ENCODE measurements at places on chromosomes 3 and 15.

- no peaks in the 10 kb centered on the region for H3K36me3 ChIP-seq
- no peak overlapping the region for H3K27ac ChIP-seq
- H3K4me3 ChIP-seq: no peak overlapping the region
- H3K27me3 ChIP-seq: no peaks in the 10 kb centered on the region
- no peak for DNase-seq
Observed at GRCh38 chr3:82736696-82737277, 975.3 kb upstream of the GBE1 start.

- H3K36me3 ChIP-seq: no peaks in the 10 kb centered on the region
- H3K27ac ChIP-seq: no peak overlapping the region
- peak overlapping the region; percentile 15 for H3K4me3 ChIP-seq
- DNase-seq: no peak
- H3K4me1 ChIP-seq: peaks cover 21% of the 10 kb centered on the region
Observed at GRCh38 chr15:32716915-32717425, 834 bp upstream of the GREM1 start.

- DNase-seq: no peak
- H3K27ac ChIP-seq: no peak overlapping the region
- H3K36me3 ChIP-seq: no peaks in the 10 kb centered on the region
- no peak overlapping the region for H3K4me3 ChIP-seq
Observed at GRCh38 chr3:52441091-52441771, 3.7 kb downstream of the SEMA3G start.

- H3K4me1 ChIP-seq: no peaks in the 10 kb centered on the region
- H3K27ac ChIP-seq: no peak overlapping the region
- H3K4me3 ChIP-seq: no peak overlapping the region
- H3K27me3 ChIP-seq: peaks cover 17% of the 10 kb centered on the region
- no peaks in the 10 kb centered on the region for H3K36me3 ChIP-seq
Observed at GRCh38 chr15:67319961-67320360, 65.4 kb downstream of the IQCH start.

DNA sequence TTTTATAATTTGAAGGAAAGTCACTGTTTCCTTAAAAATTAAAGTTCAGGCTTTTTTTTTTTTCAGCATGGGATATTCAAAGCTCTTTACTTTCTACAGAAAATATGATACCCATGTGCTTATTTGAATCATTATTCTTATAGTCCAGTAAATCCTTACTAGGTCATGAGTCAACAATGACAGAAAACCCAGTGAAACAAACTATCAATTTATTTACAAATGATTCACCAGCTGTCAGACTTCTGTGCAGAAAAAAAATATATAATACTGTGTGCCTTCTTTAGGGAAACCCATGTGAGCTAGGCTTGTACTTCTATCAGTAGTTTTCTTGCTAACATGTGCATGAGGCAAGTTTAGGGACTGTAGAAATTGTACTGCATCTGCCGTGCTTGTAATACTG, 1.2 kb downstream of the ACP3 start:
- DNase-seq: no peak
- peaks cover 17% of the 10 kb centered on the region for H3K27me3 ChIP-seq
- no peak overlapping the region for H3K27ac ChIP-seq
- peaks cover 2% of the 10 kb centered on the region for H3K4me1 ChIP-seq

DNA sequence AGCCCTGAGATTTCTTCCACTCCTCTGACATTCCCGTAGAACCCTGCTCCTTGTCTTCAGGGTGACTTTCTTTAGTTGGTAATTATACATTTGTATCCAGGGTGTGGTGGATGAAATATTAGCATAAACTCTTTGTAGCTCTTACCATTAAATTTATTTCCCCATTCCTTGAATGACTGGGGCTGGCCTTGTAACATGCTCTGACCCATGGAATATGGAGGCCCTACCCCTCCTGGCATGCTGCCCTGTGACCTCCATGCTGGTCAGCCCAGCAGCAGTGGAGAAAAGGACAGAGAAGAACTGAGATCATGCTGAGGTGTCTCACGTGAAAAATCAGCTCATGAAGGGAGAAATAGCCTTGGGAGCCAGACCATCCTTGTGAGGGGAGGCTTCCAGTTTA, 96.1 kb upstream of the PROK2 start:
- H3K4me1 ChIP-seq: no peaks in the 10 kb centered on the region
- DNase-seq: no peak
- H3K27ac ChIP-seq: no peak overlapping the region
- peaks cover 16% of the 10 kb centered on the region for H3K27me3 ChIP-seq
- no peak overlapping the region for H3K4me3 ChIP-seq

DNA sequence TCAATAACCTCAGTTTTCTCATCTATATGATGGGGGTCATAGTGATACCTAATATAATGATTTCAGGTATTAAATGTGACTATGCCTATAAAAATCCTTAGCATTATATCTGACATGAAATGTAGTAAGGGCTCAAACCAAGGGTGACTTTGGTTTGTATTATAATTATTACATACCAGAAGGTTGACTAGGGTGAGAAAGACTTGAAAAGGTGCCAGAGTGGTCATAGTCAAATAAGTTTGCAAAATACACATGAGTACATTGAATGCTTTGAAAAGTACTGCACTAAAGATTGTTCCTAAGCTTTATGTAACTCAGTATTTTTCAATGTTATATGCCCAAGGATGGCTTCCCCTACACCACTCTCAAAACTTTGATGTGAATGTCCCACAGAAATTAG, 297.2 kb downstream of the ARPP21 start:
- no peak overlapping the region for H3K4me3 ChIP-seq
- no peaks in the 10 kb centered on the region for H3K4me1 ChIP-seq
- no peak for DNase-seq
- no peaks in the 10 kb centered on the region for H3K27me3 ChIP-seq
- H3K36me3 ChIP-seq: no peaks in the 10 kb centered on the region
- no peak overlapping the region for H3K27ac ChIP-seq

- no peaks in the 10 kb centered on the region for H3K36me3 ChIP-seq
- no peaks in the 10 kb centered on the region for H3K4me1 ChIP-seq
- H3K27me3 ChIP-seq: no peaks in the 10 kb centered on the region
Observed at GRCh38 chr3:155676252-155676981, 68.5 kb downstream of the PLCH1 start.

DNA sequence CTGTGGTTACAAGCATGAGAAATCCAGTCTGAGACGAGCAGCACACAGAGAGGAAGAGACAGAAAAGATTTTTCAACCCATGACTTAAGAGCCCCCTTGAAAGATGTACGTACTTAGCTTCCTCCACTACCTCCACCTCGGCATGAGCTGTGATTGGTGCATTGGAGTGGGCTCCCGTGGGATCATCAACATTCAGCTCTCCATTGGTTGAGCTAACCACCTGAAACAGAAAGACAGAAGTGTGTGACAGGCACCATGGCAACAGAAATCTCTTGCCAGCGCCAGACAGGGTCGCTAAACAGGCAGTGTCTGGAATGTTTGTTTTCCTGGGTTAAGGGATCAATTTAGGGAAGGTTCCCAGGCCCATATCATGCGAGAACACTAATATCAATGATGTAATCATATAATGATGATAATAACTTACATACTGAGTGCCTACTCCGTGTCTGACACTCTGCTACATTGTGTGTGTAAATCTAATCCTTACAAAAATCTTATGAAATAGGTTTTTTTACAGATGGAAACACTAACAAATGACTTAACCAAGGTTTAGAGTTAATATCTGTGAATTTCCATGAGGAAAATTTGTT, 17.5 kb upstream of the PPIB start:
- no peak overlapping the region for H3K4me3 ChIP-seq
- DNase-seq: no peak
- H3K36me3 ChIP-seq: peaks cover 9% of the 10 kb centered on the region
- H3K4me1 ChIP-seq: no peaks in the 10 kb centered on the region
- H3K27ac ChIP-seq: no peak overlapping the region
- no peaks in the 10 kb centered on the region for H3K27me3 ChIP-seq

- no peak for DNase-seq
- H3K4me1 ChIP-seq: no peaks in the 10 kb centered on the region
- H3K4me3 ChIP-seq: no peak overlapping the region
- H3K27ac ChIP-seq: no peak overlapping the region
Observed at GRCh38 chr3:122826278-122826677, 31.4 kb downstream of the SLC49A4 start.

- peaks cover 21% of the 10 kb centered on the region for H3K4me1 ChIP-seq
- peak; percentile 15 for DNase-seq
- no peak overlapping the region for H3K4me3 ChIP-seq
- H3K27ac ChIP-seq: no peak overlapping the region
- no peaks in the 10 kb centered on the region for H3K36me3 ChIP-seq
Observed at GRCh38 chr3:122322095-122323075, 2.7 kb upstream of the CSTA start.

GRCh38 chr15:85417276-85417675, 36.9 kb downstream of the AKAP13 start:
- no peak for DNase-seq
- H3K27ac ChIP-seq: no peak overlapping the region
- peaks cover 9% of the 10 kb centered on the region for H3K36me3 ChIP-seq
- H3K4me1 ChIP-seq: peaks cover 87% of the 10 kb centered on the region
- H3K27me3 ChIP-seq: no peaks in the 10 kb centered on the region

DNA sequence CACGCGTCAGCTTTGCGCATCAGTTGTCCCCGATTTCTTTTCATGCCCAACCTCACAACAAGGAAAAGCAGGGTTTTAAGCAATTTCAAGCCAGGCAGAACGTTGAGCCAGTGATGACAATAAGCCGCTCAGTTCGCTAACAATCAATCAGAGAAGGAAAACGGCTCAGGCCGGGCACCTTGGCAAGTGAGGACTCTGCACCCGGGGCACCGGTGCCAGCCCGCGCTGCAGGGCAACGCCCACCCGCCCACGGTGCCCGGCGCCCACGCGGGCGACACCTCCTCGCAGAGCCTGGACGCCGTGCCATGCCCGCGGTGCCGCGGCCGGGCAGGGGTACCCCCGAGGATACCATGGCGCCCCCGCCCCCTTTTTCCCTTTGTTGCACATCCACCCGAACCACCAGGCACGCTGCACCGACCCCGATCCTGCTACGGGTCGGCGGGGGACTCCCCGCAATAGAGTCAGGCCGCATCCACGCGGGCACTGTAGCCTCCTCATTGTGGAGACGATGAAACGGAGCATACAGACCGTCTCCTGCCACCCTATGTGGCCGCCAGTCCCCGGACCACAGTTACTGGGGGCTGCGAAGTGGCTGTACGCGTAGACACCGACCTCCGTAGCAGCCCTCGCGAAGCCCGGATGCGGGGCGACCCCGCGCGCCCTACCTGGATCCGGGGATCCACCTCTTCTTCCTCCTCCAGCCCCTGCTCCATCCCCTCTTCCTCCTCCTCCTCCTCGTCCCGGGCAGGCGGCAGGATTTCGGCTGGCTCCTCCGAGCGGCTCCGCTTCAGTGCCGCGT, 581 bp downstream of the SH3BP5 start:
- peaks cover 3% of the 10 kb centered on the region for H3K27me3 ChIP-seq
- no peak overlapping the region for H3K27ac ChIP-seq
- H3K4me1 ChIP-seq: peaks cover 48% of the 10 kb centered on the region
- DNase-seq: peak; percentile 40

DNA sequence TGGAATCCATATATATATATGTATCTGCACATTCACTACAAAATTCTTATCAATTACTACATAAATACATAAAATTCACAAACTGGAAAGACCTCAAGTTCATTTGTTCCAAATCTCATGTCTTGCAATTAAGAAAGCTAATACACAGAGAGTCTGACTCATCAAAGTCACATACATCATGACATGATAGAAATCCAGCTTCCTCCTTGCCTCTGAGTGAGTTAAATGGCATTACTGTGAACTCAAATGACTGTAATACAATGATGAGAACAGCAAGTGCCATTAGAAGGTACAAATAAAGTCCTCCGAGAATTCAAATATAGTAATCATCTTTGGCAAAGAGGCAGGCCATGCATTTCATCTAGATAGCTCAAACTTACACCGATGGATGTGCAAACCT, 55.1 kb upstream of the AGTR1 start:
- no peaks in the 10 kb centered on the region for H3K4me1 ChIP-seq
- no peaks in the 10 kb centered on the region for H3K36me3 ChIP-seq
- no peak overlapping the region for H3K4me3 ChIP-seq
- no peak for DNase-seq

GRCh38 chr15:66912441-66912840, 153.0 kb upstream of the SMAD3 start:
- no peak overlapping the region for H3K27ac ChIP-seq
- H3K36me3 ChIP-seq: no peaks in the 10 kb centered on the region
- H3K4me1 ChIP-seq: peaks cover 13% of the 10 kb centered on the region
- H3K4me3 ChIP-seq: no peak overlapping the region

GRCh38 chr15:58136731-58137130, 1.4 kb upstream of the AQP9 start:
- H3K4me1 ChIP-seq: peaks cover 15% of the 10 kb centered on the region
- H3K36me3 ChIP-seq: no peaks in the 10 kb centered on the region
- peaks cover 15% of the 10 kb centered on the region for H3K27me3 ChIP-seq

DNA sequence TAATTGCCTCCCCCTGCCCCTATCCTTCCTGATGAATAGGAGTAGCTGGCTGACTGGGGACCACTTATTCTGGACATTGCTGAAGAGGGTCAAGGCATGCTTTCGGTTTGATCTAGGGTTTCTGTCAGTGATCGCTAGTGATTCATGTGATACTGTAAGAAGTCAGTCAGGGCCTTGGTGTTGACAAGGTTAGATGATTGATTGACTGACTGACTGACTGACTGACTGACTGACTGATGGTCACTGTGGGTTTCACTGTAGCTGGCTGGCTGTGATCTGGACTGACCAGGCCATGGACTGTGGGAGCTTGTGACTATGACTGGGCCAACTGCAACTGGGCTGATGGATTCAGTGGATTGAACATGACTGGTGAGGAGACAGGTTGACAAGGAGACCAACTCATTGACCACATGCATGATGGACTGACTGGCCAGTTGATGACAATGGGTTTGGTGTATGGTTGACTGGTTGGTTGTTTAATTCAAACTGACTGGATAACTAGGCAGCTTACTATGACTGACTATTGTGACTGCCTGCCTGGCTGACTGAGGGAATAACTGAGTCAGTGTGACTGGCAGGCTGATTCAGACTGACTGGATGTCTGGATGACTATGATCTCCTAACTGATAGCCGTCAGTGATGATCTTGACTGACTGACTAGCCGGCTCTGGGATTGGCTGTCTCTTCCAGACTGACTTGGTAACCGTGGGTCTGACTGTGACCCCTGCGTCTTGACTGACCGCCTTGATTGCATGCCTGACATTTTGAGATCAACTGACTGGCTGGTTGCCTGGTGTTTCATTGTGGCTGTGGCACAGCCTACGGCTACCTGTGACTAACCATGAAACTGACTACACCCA, 509.9 kb downstream of the SHQ1 start:
- no peaks in the 10 kb centered on the region for H3K36me3 ChIP-seq
- H3K4me3 ChIP-seq: no peak overlapping the region

DNA sequence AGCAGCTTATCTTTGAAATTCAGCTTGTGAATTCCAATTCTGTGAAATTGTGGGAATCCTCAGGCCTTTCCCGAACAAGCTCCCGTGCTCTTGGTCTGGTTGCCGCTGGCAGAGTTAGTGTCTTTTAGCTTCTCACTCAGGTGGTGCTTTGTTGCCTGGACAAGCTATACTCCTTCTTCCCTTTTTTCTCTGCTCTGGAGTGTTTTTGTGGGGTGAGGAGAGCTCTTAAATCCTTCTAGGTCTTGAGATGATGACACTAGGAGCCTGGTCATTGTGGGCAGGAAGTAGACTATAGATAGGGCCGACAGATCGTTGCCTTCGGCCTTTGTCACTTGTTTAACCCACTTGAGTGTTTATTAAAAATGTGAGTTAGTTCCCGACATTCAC, 93.8 kb downstream of the SLCO3A1 start:
- no peaks in the 10 kb centered on the region for H3K27me3 ChIP-seq
- H3K36me3 ChIP-seq: no peaks in the 10 kb centered on the region
- no peak overlapping the region for H3K4me3 ChIP-seq
- no peak for DNase-seq

Measured in activated naive CD8-positive, alpha-beta T cell treated with anti-CD3 and anti-CD28 coated beads, Interleukin-2, amount 50 U/mL, for 24 hours (primary cell).